ENCODE measurements at places on chromosomes 7 and 10.

- no peak for DNase-seq
These were observed 166.3 kb downstream of the NEURL1 start for GRCh38 chr10:103659674-103660363.

DNA sequence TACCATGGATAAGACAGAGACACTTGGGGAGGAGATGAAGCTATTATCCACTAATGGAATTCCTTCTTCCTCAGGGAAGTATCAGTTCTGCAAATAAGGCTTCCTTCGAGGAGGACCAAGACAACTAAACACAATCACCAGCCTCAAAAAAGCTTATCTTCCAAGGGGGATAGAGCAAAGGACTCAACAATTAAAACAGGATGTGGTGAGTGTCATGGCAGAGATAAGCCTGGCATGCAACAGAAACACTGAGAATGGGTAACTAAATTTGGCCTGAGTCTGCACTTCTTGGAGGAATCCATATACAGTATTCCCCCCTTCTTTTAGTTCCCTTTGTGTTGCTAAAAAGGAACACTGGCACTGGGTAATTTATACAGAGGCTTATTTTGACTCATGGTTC, 1285.2 kb downstream of the GATA3 start:
- no peak for DNase-seq

DNA sequence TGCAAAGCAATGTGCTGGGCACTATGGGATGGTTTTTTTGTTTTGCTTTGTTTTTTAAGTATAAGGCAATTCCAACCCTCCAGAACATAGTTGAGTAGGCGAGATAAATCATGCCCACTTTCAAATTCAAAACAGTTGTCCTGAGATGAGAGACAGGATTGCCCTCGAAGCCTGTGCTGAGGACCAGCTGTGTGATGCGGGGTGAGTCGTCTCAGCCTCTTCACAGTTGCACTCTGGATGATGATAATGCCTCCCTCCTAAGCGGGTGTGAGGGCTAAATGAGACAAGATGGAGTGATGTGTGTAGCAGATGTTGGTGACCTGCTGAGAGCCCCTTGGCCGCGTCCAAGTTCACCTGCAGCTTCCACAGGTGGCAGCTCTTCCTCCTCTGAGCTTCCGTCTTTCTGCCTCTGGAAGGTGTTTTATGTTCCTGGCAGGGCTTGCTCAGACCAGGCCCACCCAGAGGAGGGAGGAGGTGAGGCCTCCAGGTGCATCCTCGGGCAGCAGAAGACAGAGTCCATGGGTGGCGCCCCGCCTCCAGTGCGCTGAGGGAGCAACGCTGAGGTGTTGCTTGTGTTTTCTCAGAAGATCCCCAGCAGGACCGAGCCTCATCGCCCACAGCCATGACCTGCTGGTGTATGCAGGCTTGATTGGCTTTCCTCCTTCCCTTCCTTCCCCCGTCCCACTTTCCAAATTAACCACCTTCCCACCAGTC, 30.6 kb downstream of the ECHDC3 start:
- no peak for DNase-seq

GRCh38 chr10:68153473-68154210, 44.4 kb downstream of the MYPN start:
- DNase-seq, result no peak

DNA sequence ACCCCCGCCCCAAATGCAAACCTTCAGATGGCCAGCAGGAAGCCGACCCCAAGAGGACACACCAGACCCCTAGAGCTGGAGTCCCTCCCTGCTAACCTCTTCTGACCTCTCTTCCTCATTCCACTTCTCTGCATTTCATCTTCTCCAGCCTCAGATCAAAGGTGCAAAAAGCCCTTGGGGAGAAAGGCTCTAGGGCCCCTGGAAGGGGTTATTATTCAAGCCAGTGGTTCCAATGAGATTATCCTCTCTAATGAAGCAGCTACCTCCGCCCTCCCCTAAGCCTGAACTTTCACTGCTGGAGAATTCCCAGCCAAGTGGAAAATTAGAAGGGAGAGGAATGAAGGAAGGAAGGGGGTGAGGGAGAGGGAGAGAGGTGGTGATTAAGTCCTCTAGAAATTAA, 343.9 kb downstream of the PLXNA4 start:
- no peak for DNase-seq

- no peak for DNase-seq
These were observed 174.8 kb downstream of the PTEN start for GRCh38 chr10:88038268-88038667.

DNA sequence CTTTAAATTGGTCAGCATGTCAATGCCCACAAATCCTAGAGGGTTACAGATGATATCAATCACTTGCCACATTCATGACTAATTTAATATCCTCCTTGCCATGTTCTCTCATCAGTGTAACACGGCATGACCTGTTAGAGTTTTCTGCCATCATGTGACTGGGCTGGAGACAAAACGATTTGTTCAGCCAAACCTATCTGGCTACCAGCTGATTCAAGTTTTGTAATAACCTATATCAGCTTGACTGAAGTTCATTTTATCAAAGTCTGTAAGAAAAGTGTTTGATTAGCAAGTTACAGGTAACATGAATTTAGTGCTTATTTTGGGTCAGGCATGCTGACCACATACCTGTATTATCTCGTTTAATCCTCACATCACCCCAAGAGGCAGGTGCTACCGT, 25.7 kb downstream of the NEUROD6 start:
- DNase-seq, result no peak

DNA sequence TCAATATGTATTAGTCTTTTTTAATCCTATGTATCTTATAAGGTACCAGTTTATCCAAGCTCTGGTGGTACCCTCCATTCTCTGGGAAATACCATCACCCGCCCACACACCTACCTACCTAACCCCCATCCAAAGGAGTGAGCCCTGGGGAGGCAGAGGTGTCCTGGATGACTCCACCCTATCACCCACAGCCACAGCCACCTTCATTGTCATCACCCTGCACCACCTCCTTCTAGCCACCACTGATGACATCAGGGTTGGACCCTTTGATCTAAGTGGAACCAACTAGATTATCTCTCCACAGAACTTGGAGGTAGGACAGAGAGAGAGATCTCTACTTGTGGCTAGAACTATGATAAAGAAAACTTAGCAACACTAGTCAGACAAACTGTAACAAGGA, 259.4 kb downstream of the PARD3 start:
- no peak for DNase-seq

DNA sequence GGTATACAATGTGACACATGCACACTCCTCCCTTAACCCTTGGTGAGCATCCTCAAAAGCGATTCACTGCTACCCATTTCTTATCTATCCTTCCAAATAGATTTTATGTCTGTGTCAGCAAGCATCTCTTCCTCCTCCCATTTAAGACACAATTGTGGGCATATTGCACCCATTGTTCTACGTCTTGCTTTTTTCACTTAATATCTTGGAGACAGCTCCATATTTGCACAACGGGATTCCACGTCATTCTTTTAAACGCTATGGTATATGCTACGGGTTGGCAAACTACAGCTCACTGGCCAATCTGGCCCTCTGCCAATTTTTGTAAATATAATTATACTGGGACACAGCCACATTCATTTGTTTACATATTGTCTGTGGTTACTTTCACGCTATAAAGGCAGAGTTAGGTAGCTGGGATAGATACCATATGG, 88.6 kb downstream of the RNF216 start:
- DNase-seq, result no peak

DNA sequence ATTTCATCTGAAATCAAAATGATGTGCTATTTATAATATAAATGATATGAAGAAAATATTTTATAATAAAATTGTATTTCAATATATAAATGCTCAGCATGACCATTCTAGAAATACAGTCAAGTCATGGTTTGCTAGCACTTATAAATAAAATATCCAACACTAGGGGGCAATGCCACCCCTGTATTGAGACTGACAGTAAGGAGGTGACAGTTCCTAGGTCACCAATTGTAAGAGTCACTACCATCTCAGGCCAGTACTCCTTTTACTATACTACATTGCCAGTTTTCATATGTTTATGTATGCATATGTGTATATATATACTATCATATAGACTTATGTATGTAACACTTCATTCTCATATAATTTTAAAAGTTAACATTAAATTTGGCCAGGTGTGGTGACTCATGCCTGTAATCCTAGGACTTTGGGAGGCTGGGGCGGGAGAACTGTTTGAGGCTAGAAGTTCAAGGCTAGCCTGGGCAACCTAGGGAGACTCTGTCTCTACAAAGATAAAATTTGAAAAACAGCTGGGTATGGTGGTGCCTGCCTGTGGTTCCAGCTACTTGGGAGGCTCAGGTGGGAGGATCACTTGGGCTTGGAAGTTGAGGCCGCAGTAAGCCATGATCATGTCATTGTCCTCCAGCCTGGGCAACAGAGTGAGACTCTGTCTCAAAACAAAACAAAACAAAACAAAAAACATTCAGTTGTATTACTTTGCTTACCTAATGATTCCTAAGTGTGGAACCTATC, 2.4 kb upstream of the CNOT4 start:
- no peak for DNase-seq

- no peak for DNase-seq
These were observed 41.5 kb downstream of the ANKMY2 start for GRCh38 chr7:16604054-16604453.

GRCh38 chr10:73810735-73811465, 498 bp downstream of the NDST2 start:
- DNase-seq, result peak; percentile 9

DNA sequence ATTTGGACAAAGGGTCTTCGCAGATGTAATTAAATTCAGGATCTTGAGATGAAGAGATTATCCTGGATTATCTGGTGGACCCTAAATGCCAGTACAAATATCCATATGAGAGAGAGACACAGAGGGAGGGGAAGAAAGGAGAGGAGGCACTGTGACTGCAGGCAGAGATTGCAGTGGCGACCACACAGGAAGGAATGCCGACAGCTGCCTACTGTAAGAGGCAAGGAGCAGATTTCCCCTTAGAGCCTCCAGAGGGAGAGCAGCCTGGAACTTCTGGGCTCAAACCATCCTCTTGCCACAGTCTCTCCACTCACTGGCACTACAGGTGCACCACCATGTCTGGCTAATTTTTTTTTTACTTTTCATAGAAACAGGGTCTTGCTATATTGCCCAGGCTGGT, 152.3 kb downstream of the SDK1 start:
- DNase-seq, result no peak

GRCh38 chr7:21939136-21939857, 6.4 kb downstream of the CDCA7L start:
- peak; percentile 17 for DNase-seq

DNA sequence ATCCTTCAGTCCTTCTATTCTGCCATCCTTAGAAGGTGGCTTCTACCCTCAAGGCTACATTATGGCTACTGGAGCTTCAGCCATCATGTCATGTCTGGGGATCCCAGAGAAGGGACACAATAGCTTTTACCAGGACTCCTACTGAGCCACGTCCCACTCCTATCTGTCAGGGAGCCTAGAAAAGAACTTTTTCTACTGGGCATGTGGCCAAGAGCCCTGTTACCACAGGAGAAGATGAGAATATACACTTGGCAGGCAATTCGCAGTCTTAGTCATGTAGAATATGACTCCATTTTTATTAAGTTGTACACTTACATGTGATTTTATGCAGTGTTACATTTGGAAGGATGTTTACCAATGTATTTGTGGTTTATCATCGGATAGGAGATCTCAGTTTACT, 64.6 kb upstream of the KCNMA1 start:
- no peak for DNase-seq

- DNase-seq, result no peak
These were observed 137.9 kb upstream of the HDAC9 start for GRCh38 chr7:18357691-18358090.

- DNase-seq, result no peak
These were observed 19.1 kb upstream of the PRKRIP1 start for GRCh38 chr7:102376964-102377466.

DNA sequence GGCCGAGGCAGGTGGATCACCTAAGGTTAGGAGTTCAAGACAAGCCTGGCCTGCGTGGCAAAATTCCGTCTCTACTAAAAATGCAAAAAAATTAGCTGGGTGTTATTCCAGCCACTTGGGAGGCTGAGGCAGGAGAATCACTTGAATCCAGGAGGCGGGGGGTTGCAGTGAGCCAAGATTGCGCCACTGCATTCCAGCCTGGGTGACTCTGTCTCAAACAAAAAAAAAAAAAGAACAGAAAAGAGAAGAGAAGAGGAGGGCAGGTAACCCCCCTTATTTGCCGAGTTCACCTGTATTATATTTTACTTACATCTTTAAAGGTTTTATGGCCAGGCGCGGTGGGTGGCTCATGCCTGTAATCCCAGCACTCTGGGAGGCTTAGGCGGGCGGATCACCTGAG, 91.7 kb downstream of the RNF216 start:
- DNase-seq, result no peak

DNA sequence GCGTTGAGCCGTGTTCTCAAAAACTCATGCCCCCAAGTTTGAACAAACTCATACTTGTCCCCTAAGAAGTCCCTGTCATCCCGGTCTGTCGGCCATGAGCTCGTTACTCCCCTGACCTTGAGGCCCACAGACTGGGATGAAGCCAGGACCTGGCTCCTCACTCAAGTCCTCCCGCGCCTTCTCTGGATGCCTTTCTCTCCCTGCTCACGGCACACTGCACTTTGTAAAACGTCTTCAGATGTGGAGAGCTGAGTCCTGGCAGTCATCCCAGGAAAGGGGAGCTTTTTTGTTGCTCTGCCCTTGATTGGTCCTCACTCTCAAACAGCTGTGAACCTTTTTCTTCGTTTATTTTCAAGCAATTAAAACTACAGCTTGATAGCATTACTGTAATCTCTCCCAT, 110.8 kb downstream of the JAZF1 start:
- DNase-seq, result no peak

DNA sequence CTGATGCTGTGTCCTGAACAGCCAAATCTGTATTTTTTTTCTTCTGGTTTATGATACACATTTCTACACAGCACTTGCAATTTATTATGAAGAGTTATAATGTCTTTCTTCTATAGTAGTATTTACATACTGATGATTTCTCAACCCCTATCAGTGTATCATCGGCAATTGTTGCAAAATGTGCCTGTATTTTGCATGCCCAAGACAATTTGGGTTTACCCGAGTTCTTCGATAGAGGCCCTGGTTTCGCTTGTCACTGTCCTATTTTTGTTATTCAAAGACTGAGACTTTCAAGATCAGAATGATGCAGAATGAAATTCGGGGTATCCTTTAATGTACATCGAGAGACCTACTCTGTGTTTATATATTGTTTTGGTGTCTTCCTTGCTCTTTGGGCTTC, 184.5 kb upstream of the PRSS58 start:
- no peak for DNase-seq

DNA sequence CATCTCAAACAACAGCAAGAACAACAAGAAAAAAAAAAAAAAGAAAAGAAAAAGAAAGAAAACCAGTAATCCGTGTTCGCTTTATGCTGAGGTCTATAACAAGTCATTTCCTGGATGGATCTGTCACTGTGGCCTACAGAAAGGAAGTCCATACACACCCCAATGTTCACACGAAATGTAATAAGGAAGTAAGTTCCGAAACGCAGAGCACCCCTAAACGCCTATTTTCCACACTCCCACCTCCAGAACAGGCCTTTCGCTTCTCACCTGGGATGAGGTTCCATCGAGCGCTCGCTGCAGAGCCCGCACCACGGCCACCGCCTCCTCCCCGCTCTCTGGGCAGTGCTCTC, 735 bp downstream of the ZNF394 start:
- DNase-seq, result no peak

Measured in stimulated activated CD4-positive, alpha-beta T cell treated with anti-CD3 and anti-CD28 coated beads, Interleukin-1b, Interleukin-23, amount 100 ng/mL, for 1 hour (primary cell).